ENCODE measurements at places on chromosomes 3 and 15.

DNA sequence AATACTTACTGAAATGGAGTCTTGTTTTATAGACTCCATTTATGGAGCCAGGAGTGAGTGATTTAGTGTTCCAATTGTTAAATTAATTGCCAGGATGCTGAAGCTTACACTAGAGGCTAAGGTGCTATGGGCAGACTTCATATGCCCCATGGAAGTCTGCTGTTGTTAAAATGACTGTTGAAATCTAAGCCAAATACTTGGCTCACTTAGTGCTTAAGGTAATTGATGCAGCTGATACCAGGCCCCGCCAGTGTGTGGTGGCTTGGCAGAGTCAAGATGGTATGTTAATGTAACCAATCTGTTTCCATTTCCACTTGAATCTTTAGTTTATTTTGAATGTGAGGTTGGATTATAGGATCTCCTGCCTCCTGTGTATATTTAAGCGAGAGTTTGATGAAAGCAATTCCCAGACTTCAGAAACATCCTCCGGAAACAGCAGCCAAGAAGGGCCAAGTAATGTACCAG, 187.1 kb downstream of the ITPR1 start:
- no peak for DNase-seq

DNA sequence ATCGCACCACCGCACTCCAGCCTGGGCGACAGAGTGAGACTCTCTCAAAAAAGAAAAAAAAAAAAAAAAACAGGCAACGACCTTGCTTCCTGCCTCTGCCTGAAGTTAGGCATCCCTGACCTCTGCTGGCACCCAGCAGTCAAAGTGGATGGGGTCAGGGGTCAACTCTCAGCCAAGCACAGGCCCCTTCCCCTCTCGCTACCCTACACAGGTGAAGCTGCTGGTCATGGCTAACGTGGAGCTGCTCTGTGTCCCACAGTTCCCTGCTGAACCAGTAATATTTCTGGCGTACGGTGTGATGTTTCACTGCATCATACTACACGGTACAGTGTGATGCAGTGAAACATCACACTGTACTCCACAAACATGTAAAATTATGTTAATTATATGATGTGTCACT, 13.9 kb upstream of the FRG2C start:
- DNase-seq = no peak

DNA sequence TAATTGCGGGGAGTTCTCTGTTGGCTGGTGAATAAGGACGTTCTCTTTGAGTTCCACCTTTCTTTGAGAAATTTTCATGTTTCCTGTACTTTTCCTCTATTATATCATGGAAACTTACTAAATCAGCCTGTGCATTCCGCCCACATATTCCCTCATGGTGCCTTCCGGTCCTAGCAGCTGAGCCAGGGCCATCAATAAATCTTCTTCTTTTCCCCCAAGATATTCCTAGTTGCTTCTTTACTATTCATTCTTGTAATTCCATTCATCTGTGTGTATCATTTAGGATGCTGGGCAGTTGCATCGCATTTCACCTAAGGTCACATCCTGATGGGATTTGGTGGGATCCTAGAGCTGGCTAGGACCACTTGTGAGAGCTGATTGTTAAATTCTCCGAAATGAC, 139.2 kb downstream of the RBMS3 start:
- no peak for DNase-seq

GRCh38 chr3:122942239-122942638, 85.3 kb downstream of the SEMA5B start:
- DNase-seq = no peak

DNA sequence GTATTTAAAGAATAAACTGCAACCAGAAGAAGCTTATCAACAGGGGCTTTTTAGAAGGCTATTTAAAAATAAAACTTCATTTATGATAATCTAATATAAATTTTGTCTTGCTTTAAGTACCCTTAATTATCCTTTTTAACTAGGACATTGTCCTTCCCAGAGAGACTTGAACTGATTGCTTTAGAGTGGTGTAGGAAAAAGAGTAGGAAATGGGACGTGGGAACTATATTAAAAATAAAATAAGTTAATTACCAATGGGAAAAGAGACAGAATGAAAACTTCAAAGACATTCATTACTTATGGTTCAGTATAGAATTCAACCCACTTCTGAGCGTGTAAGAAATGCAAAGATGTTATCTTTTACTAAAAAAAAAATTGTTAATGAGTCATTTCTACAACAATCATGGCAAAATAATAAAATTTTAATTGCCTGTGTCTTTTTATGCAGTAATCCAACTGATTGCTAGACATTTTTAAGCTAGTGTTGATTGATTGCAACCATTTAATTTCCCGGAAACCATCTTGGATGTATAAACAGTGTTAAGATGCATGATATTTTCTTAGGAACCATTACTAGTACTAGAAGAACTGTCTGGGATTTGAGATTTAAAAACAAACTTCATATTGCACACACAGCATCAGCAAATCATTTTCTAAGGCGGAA, 298.8 kb upstream of the UMPS start:
- DNase-seq = no peak

- no peak for DNase-seq
These were observed 102.0 kb downstream of the FHIT start for GRCh38 chr3:61149236-61149635.

DNA sequence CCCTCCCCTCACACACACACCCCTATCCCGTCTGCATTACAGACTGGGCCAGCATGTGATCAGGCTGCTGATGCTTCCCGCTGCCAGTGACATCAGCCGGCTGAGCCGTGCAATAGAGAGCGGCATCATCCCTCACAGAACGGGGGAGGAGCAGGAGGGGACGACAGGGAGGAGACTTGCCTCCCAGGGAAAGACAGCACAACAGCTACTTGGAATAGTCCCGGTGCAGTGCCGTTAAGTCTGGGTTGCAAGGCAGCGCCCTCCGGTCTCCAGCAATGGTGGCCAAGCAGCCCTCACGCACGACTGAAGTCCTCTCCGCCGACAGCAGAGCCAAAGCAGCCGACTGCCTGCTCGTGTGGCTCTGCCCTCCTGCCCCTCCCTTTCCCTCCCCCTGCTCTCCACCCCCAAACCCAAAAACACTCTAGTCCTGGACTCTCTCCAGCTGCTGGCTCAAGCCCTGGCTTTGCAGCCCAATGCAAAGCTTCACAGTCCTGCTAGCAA, 31.5 kb upstream of the RPS17 start:
- DNase-seq = no peak

GRCh38 chr3:196055683-196056270, 26.1 kb downstream of the TFRC start:
- DNase-seq = no peak

GRCh38 chr15:60162968-60163355, 158.9 kb downstream of the FOXB1 start:
- DNase-seq = no peak

- no peak for DNase-seq
These were observed 43.4 kb downstream of the SLCO2A1 start for GRCh38 chr3:133986311-133986710.

DNA sequence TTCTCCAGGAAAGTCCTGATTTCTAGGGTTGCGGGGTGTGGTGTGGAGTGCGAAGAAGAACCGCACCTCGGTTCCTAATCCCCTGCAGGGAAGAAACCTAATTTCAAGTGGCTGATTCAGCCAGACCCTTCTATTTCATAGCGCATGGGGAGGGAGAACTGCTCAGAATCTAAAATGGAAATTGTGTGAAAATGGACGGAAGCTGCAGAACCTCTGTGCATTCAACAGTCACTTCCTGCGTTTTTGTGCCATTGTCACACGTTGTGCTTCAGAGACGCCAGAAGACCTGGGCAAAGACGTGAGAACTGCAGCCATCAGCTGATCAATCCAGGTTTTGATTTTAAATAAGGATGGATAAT, 1.2 kb downstream of the SIDT1 start:
- no peak for DNase-seq

GRCh38 chr3:123058505-123058904, 8.3 kb upstream of the PDIA5 start:
- DNase-seq = no peak

DNA sequence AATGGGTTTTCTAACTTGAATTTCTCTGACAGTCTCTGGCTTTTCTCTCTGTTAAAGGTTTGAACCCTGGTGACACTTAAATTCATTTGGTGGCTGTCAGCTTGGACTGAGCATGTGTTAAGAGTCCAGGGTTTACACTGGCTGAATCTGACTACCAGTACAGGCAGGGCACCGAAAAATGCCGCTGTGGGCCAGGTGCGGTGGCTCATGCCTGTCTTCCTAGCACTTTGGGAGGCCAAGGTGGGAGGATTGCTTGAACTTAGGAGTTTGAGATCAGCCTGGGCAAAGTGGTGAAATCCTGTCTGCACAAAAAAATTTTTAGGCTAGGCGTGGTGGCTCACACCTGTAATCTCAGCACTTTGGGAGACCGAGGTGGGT, 1.8 kb downstream of the MANF start:
- no peak for DNase-seq

- no peak for DNase-seq
These were observed 521.1 kb downstream of the NR2F2 start for GRCh38 chr15:96851613-96852012.

GRCh38 chr15:81174792-81175327, 21.8 kb upstream of the IL16 start:
- DNase-seq = no peak

DNA sequence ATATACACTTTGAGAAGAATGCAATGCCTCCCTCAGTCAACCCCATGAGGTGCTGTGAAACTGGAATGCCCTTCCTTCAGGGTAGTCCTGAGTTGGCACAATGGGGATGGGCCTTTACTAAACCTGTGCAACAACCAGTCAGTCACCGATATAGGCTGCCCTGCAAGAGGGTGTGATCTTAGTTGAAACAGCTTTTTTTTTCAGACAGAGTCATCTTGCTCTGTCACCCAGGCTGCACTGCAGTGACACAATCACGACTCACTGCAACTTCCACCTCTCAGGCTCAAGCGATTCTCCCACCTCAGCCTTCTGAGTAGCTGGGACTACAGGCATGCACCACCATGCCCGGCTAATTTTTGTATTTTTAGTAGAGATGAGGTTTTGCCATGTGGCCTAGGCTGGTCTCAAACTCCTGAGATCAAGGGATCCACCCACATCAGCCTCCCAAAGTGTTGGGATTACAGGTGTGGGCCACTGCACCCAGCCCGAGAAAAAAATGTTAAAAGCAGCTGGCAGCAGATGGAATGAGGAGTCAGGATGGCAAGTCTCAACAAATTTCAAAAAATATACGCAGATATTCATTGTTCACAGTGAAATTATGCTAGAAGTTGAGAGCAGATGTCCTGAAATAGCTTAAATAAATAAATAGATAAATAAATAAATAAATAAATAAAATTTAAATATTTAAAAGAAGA, 31.8 kb downstream of the MYO5A start:
- DNase-seq = no peak

Measured in CD4-positive, alpha-beta T cell (primary cell).